ENCODE measurements at places on chromosomes 1 and 21.
A peak's percentile ranks its signal among the peaks of the same experiment; 100 is the strongest.

GRCh38 chr1:86419277-86419903, 4.6 kb upstream of the CLCA2 start:
- DNase-seq = peak; percentile 27

- no peak for DNase-seq
These were observed 18.5 kb downstream of the SLC66A1 start for GRCh38 chr1:19330449-19331135.

GRCh38 chr1:151513626-151514121, 2.5 kb downstream of the CGN start:
- no peak for DNase-seq

DNA sequence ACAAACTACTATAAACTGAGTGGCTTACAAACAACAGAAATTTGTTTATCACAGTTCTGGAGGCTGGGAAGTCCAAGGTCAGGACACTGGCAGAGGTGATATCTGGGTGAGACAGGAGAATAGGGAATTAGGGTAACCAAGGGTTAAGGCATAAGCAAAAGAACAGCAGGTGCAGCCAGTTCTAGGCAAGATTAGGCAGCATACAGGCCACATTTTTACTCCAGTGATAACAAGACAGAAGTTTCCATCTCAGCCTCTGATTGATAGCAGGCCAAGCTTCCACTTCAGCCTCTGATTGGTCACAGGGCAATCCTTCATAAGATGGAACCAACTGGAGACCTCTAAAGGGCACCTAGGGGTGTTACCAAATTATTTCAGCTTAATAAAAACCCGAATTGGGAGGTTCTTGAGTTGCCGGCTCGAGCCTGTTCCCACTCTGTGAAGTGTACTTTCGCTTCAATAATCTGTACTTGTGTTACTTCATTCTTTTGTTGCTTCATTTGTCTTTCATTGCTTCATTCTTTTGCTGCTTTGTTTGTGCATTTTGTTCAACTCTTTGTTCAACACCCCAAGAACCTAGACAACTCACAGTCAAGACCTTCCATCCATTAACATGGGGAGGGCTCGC, 185.6 kb downstream of the TOMM20 start:
- no peak for DNase-seq

- DNase-seq = no peak
These were observed 607.8 kb upstream of the B3GALT2 start for GRCh38 chr1:193794239-193794638.

- DNase-seq = no peak
These were observed 14.0 kb downstream of the RSPO1 start for GRCh38 chr1:37620707-37621106.

DNA sequence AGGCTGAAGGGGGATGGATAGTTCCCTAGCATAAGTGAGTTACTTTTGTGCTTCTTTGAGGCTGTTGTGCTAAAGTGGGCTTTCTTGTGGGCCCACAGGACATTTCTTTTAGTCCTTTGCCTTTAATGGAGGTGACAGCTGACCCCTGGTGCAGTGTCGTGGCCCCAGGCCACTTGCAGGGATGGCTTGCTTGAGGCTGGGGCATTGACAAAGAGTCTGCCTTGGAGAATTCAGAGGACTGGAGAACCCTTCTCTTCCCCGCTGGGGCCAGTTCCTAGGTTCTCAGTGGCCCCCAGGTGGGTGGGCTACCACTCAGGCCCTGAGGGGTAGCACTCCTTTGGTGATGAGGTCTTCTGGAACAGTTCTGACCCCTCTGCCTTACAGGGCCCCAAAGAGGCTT, 12.8 kb downstream of the ABCG1 start:
- DNase-seq = no peak

DNA sequence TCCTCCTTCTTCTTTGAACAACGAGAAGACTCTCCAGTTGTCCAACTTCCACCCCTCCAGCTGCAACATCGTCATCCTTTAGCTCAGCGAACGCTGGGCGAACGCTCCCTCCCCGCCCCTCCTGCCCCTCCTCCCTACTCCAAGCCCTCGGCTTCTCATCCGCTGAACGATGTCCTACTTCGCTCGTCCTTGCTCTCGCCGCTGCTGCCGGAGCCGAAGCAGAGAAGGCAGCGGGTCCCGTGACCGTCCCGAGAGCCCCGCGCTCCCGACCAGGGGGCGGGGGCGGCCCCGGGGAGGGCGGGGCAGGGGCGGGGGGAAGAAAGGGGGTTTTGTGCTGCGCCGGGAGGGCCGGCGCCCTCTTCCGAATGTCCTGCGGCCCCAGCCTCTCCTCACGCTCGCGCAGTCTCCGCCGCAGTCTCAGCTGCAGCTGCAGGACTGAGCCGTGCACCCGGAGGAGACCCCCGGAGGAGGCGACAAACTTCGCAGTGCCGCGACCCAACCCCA, at the start of gene BCAN:
BCAN (plus strand) TSS at position 357 of the 504 bp plus-strand sequence. CDS start 3,938 bp downstream, outside the sequence.
- peak; percentile 28 for DNase-seq

DNA sequence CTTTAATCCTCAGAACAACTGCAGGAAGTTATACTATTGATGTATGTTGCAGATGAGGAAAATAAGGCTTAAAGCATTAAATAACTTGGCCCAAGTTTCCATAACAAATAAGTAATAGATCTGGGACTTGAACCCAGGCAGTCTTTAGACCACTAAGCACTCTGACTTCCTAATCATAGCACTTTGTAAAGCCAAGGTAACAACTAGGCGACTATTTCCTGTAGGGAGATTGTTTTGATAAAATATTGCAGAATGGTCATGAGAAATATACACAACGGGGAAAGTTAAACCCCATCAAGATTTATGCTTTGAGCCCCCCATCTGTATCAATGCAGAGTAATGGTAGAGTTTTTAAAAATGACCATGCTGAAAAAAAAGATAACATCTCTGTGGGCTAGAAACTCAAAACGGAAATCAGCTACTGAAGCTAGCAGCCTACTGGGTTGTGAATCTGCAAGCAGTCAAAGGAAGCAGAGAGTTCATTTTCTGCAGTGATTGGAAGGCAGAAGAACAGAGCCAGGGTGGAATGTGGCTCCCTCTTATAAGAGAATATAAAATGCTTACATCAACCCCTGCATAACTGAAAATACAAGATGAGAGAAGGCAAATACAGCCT, 111.2 kb upstream of the OLIG2 start:
- DNase-seq = no peak

Measured in activated naive CD4-positive, alpha-beta T cell treated with anti-CD3 and anti-CD28 coated beads, Interleukin-2, amount 50 U/mL, for 16 hours (primary cell).